Urinary bladder (tissue), 4 donors: ENCODE measurements at places on chromosomes 7 and 10. TPM values are rescaled to one million over a fixed set of nuclear protein-coding genes. Genes with fewer than 3 reads are reported as not detected.

GRCh38 chr7:35820858-35821257 is 20.0 kb downstream of the SEPTIN7 start:
- DNase-seq, result no peak

TCAF2 gene
- 3.1 TPM for total RNA-seq

- DNase-seq, result no peak
Observed at GRCh38 chr7:159035571-159036073, 109.0 kb downstream of the VIPR2 start.

PDE1C gene
- total RNA-seq, result 20.4 TPM

- no peak for DNase-seq
Observed at GRCh38 chr7:5284304-5285281, 1.9 kb downstream of the SLC29A4 start.

DNA sequence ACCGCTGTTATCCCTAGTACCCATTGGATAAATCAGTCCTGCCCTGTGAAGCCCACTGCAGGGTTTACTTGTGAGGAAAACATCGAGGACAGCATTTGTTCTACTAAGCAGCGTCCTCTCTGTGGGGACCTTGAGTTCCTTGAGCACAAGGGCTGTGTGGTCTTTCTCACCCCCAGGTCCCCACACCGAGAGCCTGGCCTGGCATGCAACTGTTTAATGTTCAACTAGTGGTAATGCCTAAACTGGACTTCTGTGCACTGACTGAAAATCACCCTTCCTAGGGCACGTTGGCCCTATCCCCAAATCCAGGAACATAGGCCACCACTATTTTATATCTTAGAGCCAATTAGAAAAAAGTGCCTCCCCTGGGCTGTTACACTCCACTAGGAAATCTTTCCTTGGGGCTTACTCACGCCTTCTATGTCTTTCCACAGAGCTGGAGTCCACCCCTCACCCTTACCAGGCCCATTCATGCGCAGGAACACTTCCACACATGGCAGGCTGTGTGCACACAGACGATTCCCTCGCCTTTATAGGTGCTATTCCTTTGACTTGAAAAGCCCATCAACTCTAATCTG is 1.7 kb upstream of the TMEM213 start:
- DNase-seq, result no peak

GARIN1A gene
- 0.79 TPM for total RNA-seq

GRCh38 chr10:43267811-43268210 is 946 bp upstream of the RASGEF1A start:
- no peak for DNase-seq

RBP4 gene
- total RNA-seq, result 1.9 TPM

ACHE gene
- total RNA-seq, result 4.0 TPM

GPNMB gene
- total RNA-seq, result 48.1 TPM

TFPI2 gene
- 19.3 TPM for total RNA-seq

DNA sequence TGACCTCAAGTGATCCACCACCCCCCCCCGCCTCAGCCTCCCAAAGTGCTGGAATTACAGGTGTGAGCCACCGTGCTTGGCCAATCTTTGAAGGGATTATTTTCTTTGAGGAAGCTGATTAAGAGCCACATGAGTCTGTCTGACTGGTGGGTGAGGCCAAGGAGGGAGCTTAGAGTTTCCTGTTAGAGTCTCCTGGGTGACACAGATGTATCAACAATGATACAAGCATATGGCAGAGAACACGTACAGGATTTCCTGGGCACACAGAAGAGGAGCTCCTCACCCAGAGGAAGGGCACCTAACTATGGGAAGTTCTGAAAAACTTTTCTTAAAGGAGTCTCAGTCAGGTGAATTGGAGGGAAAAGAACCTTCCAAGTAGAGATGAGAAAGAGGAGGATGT is 69.4 kb downstream of the GOLGA7B start:
- no peak for DNase-seq

DNA sequence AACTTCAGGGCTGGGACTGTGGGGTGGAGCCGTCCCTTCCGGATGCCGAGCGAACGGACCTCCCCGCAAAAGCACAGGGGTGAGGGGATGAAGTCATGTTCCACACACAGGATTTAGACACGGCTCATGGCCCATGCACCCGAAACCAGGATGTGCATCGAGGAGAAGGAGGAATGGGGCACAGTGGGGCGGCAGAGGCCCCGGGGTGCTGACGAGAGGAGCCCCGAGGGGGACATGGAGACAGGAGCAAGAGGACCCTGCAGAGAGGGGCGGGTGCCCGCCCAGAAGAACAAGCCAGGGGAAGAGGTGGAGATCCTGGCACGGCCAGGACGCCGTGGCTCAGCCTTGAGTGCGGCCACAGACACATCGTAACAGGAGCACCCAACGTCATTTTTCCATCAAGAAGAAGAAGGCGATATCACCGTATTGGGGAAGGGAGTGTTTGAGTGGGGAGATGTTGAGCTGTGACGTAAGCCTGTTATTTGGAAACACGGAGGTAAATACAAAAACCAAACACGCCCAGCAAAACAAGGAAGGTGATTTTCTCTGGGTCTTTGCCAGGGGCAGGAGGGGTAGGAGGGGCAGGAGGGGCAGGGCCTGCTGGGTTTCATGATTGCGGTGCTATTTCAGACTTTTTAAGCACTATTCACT is 25.3 kb upstream of the FOXL3 start:
- DNase-seq, result peak; percentile 18

GRCh38 chr7:106419455-106420182 is 134.8 kb upstream of the NAMPT start:
- DNase-seq, result no peak

BCCIP gene
- 38.8 TPM for total RNA-seq

- DNase-seq, result no peak
Observed at GRCh38 chr7:127648986-127649385, 3.0 kb upstream of the SND1 start.

DNA sequence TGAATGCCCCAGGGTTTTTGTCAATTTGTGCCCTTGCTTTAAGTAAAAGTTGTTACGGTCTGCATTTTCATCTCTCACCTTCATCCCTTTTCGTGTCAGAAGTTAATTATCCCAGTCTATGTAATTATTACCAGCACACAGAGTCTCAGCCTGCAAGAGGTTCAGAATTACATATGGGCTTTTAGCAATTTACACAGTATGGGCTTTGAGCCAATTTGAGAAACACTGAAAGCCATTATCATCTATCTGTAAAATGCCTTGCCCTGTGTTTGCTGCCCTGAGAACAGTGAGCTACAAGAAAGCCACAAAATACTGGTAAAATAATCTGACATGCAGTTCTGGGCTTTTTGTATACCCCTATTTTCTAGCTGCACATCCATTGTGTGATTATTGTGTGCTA is 125.6 kb upstream of the STEAP4 start:
- DNase-seq, result peak; percentile 6

DNA sequence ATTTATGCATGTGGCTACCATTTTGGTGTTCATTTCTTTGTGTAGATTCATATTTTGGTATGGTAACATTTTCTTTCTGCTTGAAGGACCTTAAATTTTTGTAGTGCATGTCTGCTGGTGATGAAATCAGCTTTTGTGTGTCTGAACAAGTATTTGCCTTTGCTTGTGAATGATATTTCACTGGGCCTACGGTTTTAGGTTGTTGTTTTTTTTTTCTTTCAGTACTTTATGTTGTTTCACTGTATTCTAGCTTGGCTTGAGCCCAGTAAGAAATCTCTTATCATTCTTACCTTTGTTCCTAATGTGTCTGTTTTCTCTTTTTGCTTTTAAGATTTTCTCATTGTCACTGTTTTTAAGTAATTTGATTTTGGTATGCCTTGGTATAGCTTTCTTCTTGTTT is 31.9 kb downstream of the SAMD8 start:
- DNase-seq, result no peak

USP6NL gene
- total RNA-seq, result 21.7 TPM

FRAT1 gene
- total RNA-seq, result 1.2 TPM

GRCh38 chr7:147584771-147585193 is 1005.8 kb upstream of the C7orf33 start:
- DNase-seq, result no peak

DNA sequence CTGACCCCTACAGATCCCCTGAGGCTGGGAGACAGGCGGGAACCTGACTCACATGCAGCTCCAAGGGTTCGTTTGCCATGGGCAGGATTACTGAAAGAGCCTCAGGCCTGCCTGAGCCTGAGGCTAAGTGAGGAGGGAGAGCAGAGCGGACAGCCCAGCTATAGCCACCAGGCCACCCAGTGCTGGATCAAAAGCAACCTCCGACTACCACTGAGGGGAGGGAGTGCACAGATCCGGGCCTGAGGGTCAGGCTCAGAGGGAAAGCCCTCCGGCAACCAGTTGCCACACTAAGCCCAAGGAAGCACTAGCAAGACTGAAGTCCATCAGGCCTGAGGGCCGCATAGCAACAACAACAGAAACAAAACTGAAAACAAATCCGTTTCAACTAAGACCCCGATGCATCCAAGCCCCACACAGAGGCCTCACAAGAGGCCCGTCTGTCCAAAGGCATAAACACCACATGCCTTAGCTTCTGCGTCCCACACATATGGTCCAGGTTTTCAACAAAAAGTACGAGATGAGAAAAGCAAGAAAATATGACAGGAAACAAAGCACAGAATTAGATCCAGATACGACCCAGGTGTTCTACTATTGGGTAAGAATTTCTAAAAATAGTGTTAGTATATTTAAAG is 92.5 kb upstream of the VIPR2 start:
- no peak for DNase-seq

- DNase-seq, result no peak
Observed at GRCh38 chr7:35704261-35704660, 9.3 kb upstream of the HERPUD2 start.

DNA sequence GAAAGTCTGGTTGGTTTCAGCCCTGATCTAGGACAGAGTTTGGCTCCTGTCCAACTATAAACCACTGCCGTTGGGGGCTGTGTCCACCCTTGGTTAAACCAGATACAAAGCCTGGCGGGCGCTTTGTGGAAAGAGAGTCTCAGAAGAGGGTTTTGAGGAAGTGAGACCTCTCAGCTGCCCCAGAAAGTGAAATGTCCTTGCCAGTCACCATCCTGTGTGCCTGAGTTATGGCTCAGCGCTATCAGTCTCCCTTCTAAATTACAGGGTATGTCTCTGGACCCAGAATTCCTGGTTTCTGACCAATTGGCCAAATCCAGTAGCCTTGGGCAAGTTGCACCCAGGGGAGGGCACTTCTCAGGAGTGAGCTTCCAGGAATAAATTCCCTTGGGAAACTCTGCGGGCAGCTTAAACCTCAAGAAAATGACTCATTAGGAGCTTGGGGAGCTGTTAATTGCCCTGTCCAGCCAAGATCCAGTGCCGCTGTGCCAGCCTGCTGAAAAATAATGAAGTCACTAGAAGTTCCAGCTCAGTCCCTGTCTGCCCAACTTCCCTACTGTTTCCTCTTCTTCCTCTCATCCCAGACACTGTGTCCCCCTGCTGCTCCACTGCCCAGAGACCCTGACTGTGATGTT is 66.7 kb upstream of the PDZD8 start:
- no peak for DNase-seq

DNA sequence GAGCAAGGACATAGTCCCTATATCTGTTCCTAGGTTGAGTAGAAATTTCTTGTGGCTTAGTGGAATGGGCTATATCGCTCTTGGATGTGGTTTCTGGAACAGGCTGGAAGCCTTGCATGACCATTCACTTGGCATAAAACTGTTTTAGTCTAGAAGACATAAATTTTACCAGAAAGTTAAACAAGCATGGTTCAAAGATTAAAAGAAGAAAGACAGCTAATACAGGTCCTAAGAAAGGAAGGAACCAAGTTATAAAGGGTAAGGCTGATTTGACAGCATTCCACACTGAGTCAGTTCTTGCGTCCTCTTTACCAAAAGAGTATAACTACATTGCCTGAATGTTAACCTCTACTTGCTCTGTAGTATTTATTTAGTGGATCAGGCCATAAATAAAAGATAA is 724.2 kb downstream of the SORCS1 start:
- no peak for DNase-seq
